ENCODE measurements at places on chromosomes 4 and X.

DNA sequence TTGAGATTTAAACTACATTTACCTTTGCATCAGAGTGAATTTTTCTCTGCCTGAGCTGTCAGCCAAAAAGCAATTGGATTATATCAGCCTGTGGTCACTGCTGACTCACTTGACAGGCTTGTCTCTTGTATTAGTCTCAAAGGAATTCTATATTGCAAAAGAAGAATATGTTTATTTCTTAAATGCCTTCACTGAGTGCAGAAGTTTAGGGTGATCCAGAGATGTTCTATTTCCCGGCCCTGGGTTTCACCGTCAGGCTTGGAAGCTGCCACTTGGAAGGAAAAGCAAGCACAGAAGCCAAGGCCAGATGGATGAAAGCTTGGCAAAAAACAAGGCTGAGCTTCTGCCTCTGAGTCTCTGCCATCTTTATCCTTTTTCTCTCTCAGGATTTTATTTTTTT is 80.9 kb downstream of the FAM114A1 start:
- no peak for DNase-seq

- DNase-seq, result no peak
Measured at GRCh38 chr4:163693211-163693610, 198.7 kb downstream of the TMA16 start.

GRCh38 chrX:41922431-41923151 is 763 bp downstream of the CASK start:
- DNase-seq, result no peak

GRCh38 chr4:118772081-118772766 is 63.7 kb downstream of the SEC24D start:
- no peak for DNase-seq

GRCh38 chr4:57137261-57137660 is 27.1 kb upstream of the IGFBP7 start:
- no peak for DNase-seq

DNA sequence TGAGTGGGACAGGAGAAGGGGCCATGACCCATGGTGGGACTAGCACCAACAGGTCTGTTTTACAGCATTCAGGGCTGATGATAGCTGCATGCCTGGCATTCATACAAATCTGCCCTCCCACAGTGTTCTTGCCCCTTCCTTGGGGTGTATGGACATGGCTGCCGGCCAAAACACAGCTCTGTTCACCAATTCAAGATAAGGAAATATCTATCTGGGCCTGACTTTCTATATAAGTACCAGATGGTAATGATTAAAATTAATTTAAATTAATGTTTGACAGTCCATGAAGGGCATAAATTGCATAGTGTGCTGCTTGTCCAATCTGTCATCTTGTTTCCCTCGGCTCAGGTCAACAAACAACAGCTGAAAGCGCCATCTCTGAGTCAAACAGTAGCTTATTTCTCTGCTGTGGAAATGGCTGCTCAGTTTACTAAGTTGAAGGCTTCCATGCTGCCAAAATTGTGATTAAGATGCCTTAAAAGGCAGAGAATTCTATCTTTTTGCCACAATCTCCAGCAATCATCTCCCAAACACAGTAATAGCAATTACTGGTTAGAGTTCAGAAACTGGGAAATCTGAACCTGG is 67.0 kb upstream of the TSPAN7 start:
- DNase-seq, result no peak

DNA sequence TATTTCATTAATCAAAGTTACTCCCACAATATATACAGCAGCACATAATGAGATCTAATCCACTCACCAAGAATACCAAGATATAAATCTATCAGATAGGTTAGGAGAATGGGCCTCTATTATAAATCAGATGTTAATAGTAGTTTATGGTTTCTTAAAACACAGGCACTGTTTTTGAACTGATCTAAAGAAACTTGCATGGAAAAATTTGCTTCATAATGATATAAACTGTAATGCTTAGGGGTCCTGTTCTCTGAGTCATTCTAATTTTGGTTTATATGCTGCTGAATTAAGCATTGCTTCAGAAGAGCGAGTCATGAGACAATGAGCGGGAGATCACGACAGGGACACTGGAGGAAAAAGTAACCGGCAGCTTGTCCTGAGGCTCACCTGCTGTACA is 113.3 kb upstream of the OTUD4 start:
- no peak for DNase-seq

- DNase-seq, result no peak
Measured at GRCh38 chr4:25970691-25971432, 56.8 kb downstream of the SMIM20 start.

DNA sequence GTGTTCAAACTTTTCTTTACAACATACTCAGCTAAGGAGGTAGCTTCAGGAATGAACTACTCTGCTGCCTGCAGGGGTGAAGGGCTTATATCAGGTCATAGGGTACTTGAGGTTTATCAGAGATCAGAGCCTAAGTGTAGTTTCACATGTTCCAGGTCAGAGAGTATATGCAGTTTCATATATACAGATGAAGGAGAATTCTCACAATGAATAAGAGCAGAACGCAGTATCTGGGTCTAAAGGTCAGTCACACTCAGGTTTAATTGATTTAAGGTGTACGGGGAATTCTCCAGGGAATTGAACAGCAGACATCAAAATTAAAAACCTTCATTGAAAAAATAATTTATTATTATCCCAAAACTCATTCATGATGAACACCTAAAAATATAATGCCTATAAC is 700.6 kb downstream of the TECRL start:
- DNase-seq, result no peak

DNA sequence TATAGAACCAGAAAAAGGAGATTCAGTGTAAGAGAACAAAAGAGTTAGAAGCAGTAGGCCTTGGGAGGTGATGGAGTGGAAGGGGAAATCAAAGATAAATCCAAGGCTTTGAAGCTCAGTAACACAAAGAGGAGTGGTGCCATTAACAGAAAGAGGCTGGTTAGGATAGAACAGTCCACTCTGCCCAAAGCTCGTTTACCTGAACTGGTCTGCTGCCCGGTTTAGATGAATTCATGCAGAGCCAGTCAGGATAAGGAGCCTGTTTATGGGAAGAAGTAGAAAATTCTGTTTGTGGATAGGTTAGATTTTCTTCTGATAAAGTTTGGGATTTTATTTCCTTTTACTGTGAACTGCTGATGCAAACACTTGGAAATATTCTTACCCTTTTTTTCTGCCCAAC is 80.6 kb downstream of the HMGB2 start:
- DNase-seq, result no peak

- DNase-seq, result no peak
Measured at GRCh38 chrX:131521824-131522223, 22.1 kb upstream of the OR13H1 start.

- DNase-seq, result no peak
Measured at GRCh38 chrX:151402719-151403390, 5.8 kb downstream of the VMA21 start.

- DNase-seq, result no peak
Measured at GRCh38 chrX:151750511-151750910, 16.0 kb downstream of the CNGA2 start.

Measured in NCI-H1048 (cell line).